Stimulated activated naive CD4-positive, alpha-beta T cell treated with Interleukin-2 at 50 U/mL for 16 hours (primary cell): ENCODE measurements at places on chromosomes 6 and 20.

DNA sequence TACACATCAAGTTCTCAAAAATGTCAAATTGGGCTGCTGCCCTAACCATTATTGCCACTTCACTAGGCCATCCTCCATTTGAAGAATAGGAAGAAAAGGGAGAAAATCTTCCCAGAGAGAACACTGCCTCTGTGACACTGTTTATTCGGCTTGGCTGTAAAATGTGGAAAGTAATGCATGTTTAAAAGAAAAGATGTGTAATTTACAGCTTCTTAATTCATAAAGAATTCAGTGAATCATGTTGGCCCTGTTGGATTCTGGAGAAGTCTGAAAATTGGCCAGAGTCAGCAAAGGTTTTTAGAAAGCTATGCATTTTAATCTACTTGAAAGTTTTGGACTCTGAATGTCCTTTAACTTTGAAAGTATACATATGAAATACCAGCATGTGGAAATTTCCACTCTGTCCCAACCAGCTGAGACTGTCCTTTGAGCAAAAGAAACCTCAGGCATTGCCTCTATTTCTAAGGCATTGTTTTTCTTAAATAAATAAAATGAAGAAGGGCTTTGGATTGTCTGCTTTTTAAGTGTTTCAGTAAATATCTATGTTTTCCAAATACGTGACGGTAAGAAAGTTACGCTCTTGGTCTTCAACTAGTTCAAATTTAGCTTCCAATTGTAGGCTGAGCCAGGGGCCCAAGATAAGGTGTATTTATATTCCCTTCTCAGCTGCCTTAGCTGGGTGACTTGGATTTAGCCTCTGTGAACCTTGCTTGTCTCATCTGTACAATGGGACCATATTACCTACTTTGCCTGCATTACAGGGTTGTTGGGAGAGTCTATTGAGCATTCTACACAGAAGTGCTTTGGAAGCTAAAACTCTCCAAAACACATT is 222.2 kb downstream of the UST start:
- no peak for DNase-seq

- DNase-seq = no peak
Measured at GRCh38 chr6:134764741-134765140, 185.2 kb downstream of the ALDH8A1 start.

- DNase-seq = no peak
Measured at GRCh38 chr20:44696315-44696714, 18.9 kb upstream of the CCN5 start.

DNA sequence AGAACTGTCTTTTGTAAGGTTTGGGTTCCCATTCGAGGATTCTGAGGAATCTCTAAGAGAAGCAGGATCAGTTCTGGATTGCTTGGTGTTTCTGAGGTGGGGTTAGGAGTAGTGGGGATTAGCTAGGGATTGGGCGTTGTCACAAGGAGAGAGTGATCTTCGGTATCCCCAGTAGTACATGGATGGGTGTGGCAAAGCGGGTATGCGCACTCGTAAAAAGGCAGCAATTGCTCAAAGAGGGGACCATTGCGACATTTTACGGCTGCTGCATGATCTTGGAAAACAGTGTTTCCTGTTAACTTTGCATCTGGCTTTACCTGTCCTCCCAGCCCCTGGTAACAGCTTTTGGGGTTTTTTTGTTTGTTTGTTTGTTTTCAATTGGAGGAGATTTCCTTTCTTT is 9.7 kb upstream of the ZSCAN9 start:
- no peak for DNase-seq

GRCh38 chr20:921068-921467 is 4.9 kb upstream of the ANGPT4 start:
- no peak for DNase-seq

GRCh38 chr20:63830841-63831588 is at the start of gene ZBTB46:
TSS of gene ZBTB46 (minus strand) at chr20:63831264. CDS start at chr20:63790757, 40,507 bp downstream.
- DNase-seq = no peak

GRCh38 chr6:136411453-136412354 is 122.1 kb upstream of the BCLAF1 start:
- DNase-seq = no peak

GRCh38 chr6:169795196-169795595 is 43.8 kb downstream of the ERMARD start:
- DNase-seq = no peak

GRCh38 chr6:144194293-144194810 is 44.0 kb downstream of the STX11 start:
- DNase-seq = no peak

DNA sequence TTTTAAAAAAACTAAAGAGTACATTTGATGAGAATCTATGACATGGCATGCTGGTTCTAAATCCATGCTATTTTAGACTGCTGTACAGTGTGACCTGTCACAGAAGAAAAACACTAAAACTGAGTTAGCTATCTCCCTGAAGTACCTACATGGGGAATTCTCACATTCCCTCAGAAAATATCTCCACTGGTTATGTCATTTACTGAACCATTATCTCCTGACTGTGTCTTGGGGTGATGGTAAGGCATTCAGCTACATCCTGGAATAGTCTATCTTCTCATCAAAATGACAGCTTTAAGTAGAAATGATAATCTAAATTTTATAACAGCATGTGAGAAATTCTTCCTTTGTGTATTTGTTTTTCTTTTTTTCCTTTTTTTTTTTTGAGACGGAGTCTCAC is 172.1 kb upstream of the HTR1E start:
- DNase-seq = no peak

GRCh38 chr6:140921366-140922226 is 1211.1 kb upstream of the GJE1 start:
- DNase-seq = no peak
